ENCODE measurements at places on chromosomes 11 and 22.

GRCh38 chr11:61114913-61115312 lies 12.6 kb downstream of the CD5 start:
- no peak for DNase-seq

DNA sequence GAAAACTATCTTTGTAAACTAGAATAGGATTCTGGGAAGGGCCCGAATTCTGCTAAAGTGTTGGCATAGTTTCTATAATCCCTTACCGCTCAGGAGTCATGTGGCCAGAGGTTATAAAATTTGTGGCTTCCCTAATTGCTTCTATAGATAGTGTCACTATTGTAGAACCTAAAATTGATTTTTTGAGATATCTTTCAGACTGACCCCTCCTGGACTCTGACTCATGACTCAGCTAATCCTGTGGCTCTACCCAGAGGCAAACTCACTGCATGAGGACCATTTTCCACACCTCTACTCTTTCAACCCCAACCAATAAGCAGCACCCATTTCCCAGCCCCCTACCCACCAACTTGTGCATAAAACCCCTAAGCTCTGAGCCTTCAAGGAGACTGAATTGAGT lies 61.8 kb upstream of the PRSS23 start:
- no peak for DNase-seq

DNA sequence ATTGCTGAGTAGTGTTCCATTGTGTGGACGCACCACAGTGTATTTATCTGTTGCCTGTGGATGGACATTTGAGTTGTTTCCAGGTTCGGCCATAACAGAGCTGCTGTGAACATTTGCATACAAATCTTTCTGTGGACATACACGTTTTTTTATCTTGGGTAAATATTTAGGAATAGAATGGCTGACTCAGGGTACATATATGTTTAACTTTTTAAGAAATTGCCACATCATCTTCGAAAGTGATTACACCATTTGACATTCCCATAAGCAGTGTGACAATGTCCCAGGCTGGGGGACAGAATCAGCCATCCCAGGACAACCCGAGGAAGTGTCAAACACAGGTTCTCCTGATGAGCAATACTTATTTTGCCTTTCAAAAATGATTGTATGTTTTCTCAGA lies 87.9 kb downstream of the OSBP2 start:
- no peak for DNase-seq

- DNase-seq: no peak
Measured at GRCh38 chr11:69369945-69370344, 76.0 kb downstream of the MYEOV start.

GRCh38 chr22:29093501-29094300 lies 20.9 kb downstream of the KREMEN1 start:
- no peak for DNase-seq

GRCh38 chr22:30826670-30827355 lies 132.1 kb downstream of the OSBP2 start:
- no peak for DNase-seq

- DNase-seq: no peak
Measured at GRCh38 chr11:34866375-34866774, 49.8 kb downstream of the APIP start.

DNA sequence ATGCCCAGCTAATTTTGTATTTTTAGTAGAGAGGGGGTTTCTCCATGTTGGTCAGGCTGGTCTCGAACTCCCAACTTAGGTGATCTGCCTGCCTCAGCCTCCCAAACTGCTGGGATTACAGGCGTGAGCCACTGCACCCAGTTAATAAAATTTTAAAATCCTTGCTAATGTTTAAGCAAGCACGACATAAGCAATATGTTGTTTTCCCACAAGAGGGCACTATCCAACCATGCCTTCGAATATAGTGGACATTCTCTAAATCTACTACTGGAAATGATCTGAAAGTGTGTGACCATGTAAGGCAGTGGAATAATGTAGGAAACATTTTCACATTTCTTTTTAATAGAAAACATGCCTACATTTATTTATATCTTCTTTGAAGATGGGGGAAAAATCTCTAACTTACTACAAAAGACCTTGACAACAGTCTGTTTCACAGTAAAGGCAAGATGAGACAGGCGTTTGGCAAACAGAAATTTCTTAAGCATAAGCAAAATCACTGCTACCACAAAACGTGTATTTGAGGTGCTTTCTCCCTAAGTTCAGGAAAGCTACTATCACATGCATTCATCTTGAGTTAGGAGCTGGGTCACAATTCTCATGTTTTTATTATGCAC lies 38.2 kb downstream of the PITPNB start:
- DNase-seq: no peak

DNA sequence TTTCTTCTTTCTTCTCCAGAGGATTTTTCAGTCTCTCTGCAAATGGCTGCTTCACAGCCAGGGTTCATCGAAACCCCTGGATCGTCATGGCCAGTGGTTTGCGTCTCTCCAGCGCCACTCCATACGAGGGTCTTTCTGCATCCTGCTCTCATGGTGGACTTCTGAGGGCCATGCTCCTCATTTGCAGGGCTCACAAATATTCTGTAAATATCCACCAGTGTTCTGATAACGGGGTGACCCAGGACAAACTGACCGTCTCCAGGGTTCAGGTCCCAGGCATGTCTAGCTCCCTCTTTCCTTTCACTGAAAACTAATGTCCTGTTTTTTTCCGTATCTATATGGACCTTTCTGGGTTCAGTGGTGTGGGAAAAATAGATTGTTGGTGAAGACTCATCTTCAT lies 15.7 kb upstream of the VPREB1 start:
- no peak for DNase-seq

DNA sequence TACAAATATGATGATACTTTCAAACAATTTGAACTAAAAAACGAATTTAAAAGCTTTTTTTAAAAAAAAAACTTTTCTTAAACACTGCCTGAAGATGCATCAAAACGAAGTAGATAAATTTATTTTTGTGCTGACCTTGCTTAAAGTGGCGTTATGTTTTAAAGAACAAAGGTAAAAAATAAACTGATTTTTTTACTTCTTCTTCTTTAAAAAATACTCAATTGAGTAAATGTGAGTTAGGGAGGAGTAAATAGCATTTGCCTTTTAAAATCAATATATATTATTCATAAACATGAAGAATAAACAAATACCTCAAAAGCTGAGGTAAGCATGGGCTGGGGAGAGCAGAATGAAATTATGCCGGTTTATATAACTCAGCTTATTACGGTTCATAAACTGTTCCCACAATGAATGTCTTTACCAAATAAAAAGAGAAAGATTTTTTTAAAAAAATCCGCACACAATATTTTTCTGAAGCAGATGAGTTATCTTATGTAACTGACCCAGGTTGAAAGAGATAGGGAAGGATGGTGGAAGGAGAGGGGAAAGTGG lies 9.0 kb downstream of the PAX6 start:
- DNase-seq: no peak

- DNase-seq: no peak
Measured at GRCh38 chr11:2107941-2108630, 31.1 kb downstream of the IGF2 start.

GRCh38 chr22:33812360-33812977 lies 107.8 kb downstream of the LARGE1 start:
- DNase-seq: no peak

DNA sequence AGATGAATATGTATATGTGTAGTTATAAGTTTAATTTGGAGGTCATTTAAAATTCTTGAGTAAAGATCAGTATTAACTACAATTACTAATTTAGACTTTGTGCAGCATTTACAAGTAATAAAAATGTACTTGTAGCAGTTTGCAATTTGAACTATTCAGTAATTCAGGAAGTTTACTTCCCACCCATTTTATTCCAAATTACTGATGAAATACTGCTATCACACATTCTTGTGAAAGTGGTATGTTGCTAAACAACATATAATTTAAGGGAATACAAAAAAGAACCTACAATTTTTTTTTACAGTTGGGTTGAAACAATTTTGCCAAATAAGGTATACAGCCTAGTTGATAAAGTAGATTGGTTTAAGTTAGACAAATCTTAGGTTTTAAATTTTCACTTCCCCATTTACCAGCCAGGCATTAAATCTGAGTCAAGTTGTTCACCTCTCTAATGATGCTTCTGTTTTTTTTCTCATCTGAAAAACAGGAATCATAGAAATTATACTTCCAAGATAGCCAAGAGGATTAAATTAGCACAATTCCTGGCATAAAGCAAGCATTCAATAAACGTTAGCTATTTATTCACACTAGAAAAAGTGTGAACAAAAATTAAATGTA lies 45.3 kb downstream of the ZBTB44 start:
- DNase-seq: no peak

GRCh38 chr11:13127161-13127560 lies 118.0 kb downstream of the RASSF10 start:
- no peak for DNase-seq

GRCh38 chr11:99240192-99241030 lies 219.7 kb downstream of the CNTN5 start:
- DNase-seq: no peak

GRCh38 chr22:17083255-17083654 lies 1.5 kb upstream of the IL17RA start:
- DNase-seq: no peak

GRCh38 chr11:4991060-4991459 lies 3.6 kb upstream of the OR51L1 start:
- no peak for DNase-seq

- no peak for DNase-seq
Measured at GRCh38 chr11:115161876-115162275, 342.3 kb downstream of the CADM1 start.

- no peak for DNase-seq
Measured at GRCh38 chr11:107567739-107568335, 2.3 kb upstream of the ALKBH8 start.

- no peak for DNase-seq
Measured at GRCh38 chr11:7893796-7894195, 37.3 kb downstream of the OR10A6 start.

DNA sequence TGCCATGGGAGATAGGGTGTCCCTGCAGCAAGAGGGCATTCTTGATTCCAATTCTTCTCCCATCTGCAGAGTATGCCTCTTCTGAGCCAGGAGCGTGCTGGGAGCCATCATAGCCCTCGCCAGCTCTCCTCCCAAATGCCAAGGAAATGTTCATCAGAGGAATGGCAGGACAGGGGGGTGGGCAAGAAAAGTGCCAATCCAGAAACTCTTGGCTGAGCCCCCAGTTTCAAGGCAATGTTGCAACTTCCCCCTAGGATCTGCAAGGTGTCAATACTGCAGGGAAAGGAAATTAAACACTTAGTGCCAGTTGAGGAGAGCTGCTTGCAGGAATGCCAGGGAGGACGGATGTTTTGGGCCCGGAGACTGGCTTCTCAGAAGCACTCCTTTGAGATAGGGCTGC lies 94.8 kb upstream of the PRDM11 start:
- no peak for DNase-seq

DNA sequence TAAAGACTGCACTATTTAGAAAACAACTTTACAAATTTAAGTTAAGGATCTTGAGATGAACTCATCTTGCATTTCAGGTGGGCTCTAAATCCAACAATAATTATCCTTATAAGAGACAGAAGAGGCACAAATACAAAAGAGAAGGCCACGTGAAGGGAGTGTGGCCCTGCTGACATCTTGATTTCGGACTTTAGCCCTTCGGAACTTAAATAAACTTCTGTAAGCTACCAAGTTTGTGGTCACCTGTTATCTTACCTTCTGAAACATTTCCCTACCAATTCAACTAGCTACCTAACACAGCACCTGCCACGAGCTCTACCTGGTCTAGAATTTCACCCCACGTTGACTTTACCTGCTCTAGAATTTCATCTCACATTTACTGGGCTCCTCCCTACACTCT lies 42.9 kb upstream of the ARHGAP32 start:
- DNase-seq: no peak

DNA sequence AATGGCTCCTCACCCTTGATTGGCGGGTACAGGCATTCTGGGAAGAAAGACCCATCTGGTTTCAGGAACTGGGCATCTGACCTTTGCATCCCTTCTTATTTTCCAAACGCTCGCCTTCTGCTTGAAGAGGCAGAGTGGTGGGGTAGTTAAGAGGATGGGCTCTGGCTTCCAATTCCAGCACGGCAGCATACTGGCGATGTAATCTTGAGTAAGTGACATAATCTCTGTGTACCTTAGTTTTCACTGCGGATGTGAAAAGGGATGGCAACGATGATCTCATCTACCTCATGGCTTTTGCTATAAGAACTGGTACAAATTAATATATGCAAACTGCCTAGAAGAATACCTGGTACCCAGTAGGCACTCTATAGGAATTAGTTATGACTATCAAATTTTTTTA lies 10.0 kb upstream of the TIMP3 start:
- DNase-seq: no peak

DNA sequence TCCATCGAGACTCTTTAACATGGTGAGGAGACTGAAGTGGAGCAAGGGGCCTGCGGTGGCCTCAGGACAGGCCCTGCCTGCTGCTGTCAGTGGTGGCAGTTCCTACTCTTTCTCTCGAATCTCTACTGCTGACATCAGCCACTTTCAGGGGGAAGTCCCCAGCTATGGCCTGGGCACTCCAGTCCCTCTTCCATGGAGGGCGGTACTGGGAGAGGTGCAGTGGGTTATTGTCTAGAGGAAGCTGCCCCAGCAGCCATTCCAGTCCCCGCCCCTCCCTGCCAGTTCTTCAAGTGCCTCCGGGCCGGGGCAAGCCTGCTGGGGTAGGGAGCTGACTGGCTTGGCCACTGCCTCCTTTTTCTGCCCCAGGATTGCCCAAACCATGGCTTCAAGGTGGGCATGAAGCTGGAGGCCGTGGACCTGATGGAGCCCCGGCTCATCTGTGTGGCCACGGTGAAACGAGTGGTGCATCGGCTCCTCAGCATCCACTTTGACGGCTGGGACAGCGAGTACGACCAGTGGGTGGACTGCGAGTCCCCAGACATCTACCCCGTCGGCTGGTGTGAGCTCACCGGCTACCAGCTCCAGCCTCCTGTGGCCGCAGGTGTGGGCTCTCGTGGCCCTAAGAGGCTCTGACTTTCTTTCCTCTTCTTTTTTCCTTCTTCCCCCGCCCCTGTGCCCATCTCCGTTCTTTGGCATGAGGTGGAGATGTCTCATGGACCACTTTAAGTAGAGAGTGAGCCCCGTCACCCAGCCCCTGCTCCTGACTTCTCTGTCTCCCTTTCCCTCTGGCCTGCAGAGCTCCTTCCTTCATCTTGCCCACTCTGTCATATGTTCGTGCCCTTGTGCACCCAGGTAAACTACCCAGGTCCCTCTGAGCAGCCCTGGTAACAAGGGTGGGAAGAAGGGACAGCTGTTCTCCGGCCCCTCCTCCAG lies 13.7 kb downstream of the CHADL start:
- no peak for DNase-seq

- DNase-seq: no peak
Measured at GRCh38 chr11:9780929-9781328, 117.1 kb downstream of the SWAP70 start.

DNA sequence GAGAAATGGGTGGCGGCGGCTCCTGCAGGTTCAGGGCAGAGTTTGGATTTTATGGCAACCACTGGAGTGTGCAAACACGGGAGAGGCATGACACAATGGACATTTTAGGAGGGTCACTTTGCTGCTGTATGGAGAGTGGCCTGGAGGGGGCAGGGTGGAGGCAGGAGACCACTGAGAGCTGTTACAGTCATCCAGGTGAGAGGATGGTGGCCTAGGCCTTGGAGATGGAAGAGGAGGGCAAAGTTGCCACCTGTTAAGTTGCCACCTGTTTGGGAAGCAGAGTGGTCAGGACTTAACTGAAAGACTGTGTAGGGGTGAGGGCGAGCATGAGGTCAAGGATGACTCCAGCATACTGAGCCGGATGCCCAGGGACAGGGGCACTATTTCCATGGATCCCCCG lies 2.3 kb upstream of the RAD9A start:
- no peak for DNase-seq

- no peak for DNase-seq
Measured at GRCh38 chr11:33910296-33910957, 18.6 kb upstream of the LMO2 start.

- DNase-seq: peak; percentile 18
Measured at GRCh38 chr11:102666331-102666957, 39.1 kb downstream of the MMP27 start.

- DNase-seq: peak; percentile 21
Measured at GRCh38 chr22:19875531-19876313, 21.0 kb upstream of the GNB1L start.
